ENCODE measurements at places on chromosomes 3 and 15. TPM values are rescaled to one million over a fixed set of nuclear protein-coding genes. Genes with fewer than 3 reads are reported as not detected.

Gene TMEM158
- 5.5 TPM for total RNA-seq

- DNase-seq = no peak
Observed at GRCh38 chr15:25391971-25392721, 46.7 kb downstream of the UBE3A start.

DNA sequence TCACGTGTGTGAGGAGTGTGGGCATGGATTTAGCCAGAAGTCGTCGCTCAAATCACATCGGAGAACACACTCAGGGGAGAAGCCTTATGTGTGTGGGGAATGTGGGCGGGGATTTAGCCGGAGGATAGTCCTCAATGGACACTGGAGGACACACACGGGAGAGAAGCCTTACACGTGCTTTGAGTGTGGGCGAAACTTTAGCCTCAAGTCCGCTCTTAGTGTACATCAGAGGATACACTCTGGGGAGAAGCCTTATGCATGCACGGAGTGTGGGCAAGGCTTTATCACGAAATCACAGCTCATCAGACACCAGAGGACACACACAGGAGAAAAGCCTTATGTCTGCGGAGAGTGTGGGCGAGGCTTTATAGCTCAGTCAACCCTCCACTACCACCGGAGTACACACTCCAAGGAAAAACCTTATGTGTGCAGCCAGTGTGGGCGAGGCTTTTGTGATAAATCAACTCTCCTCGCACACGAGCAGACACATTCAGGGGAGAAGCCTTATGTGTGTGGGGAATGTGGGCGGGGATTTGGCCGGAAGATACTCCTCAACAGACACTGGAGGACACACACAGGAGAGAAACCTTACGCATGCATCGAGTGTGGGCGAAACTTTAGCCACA, 28.1 kb downstream of the ZNF589 start:
- DNase-seq = no peak

DNA sequence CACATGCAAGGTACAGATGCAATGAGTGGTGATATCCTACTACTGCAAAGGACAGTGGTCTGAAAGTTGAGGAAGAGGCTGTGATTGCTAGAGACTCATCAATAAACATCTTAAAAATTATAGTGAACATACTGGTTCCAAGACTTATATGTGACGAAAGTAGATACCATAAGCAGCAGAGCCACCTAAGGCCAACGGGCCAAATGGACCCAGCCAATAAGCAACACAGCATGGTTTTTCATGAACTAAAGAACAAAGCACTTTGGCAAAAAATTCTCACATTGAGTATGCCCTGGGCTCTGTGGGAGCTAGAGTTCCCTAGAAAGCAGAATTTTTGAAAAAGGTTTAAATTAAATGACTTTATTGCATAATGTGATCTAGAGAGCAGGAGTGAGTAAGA, 272.1 kb downstream of the SI start:
- no peak for DNase-seq

Data from neural progenitor cell (in vitro differentiated cells).